NCI-H2107 (cell line): ENCODE measurements at places on chromosomes 6 and 20.

- DNase-seq: no peak
Observed at GRCh38 chr20:48784273-48784641, 43.5 kb downstream of the PREX1 start.

DNA sequence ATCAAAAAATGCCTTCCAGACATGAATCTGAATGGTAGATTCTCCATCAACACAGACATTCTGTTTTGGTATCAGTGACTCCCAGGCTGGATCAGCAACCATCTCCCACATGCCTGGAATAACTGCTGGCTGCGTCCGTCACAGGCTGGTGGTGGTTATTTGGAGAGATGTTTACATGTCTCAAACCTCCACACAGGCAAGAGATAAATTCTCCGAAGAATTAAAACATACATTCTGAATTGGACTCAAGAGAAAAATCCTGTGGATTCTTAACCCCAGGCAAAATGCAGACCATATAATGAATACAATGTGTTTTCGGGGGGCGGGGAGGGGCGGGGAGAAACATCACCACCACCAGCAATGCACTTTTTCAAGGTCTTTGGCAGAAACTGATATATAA, 108.2 kb downstream of the THBS2 start:
- DNase-seq: no peak

DNA sequence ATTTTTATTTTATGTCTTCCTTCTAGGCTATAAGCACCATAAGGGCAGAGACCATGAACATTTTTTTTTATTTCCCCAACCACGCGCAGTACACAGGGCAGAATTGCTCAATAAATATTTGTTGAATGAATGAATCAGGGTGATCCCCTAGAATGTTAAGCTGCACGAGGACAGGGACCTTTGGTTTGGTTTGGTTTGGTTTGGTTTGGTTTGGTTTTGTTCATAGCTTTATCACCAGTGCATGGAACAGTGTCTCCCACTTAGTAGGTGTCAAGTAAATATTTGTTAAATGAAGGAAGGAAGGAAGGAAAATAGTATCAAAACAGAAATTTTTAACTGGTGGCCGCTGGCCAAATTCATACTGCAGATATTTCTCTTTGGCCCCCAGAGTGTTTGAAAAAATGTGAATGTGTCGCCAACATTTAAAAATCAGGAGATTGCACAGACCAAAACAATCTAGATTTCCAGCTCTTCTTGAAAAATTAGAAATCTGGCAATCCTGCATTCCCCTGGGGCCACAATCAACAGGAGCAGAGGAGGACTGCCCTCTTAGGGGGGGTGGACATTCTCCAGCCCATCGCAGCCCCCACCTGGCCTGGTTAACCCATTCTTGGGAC, 205.3 kb downstream of the EYA2 start:
- DNase-seq: no peak

GRCh38 chr6:95244751-95245150, 332.6 kb upstream of the MANEA start:
- DNase-seq: no peak

- DNase-seq: no peak
Observed at GRCh38 chr6:117298941-117299340, 33.6 kb downstream of the VGLL2 start.

GRCh38 chr6:29547573-29547972, 12.0 kb downstream of the UBD start:
- no peak for DNase-seq

GRCh38 chr20:46900826-46901225, 6.2 kb downstream of the EYA2 start:
- DNase-seq: no peak

DNA sequence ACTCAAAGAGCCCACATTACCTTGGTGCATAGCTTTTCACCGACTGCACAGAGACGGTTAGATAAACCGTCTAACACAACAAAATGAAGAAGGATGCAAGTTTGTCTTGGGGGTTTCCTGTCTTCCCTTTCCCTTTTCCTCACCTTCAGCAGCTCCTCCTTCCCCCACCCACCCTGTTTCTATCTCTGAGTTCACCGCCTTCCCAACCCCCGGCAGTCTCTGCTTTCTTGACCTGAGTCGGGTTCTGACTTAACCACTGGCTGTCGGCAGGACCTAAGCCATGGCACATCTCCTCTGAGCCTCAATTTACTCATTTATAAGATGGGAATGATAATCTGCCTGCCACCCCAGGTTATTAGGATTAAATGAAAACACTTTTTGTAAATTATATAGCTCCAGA, 25.8 kb upstream of the CNKSR3 start:
- no peak for DNase-seq

- DNase-seq: no peak
Observed at GRCh38 chr6:24431045-24431451, 28.3 kb downstream of the MRS2 start.

DNA sequence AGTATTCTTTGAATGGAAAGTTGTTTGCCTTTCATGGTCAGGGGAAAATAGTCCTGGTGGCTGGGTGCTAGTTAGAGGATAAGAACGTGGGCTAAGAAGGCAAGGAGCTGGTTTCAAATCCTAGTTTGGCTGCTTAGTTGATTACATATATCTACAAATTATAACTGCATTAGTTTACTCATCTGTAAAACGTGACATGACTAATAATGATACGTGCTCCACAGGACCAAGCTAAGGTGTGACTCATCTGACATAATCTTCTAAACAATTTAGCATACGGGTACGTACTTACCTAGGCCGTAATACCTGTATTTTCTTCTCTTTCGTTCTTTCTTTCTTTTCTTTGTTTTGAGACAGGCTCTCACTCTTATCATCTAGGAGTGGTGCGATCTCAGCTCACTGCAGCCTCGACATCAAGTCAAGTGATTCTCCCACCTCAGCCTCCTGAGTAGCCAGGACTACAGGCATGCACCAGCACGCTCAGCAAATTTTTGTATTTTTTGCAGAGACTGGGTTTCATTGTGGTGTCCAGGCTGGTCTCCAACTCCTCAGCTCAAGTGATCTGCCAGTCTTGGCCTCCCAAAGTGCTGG, 1274.2 kb upstream of the GJE1 start:
- DNase-seq: no peak

DNA sequence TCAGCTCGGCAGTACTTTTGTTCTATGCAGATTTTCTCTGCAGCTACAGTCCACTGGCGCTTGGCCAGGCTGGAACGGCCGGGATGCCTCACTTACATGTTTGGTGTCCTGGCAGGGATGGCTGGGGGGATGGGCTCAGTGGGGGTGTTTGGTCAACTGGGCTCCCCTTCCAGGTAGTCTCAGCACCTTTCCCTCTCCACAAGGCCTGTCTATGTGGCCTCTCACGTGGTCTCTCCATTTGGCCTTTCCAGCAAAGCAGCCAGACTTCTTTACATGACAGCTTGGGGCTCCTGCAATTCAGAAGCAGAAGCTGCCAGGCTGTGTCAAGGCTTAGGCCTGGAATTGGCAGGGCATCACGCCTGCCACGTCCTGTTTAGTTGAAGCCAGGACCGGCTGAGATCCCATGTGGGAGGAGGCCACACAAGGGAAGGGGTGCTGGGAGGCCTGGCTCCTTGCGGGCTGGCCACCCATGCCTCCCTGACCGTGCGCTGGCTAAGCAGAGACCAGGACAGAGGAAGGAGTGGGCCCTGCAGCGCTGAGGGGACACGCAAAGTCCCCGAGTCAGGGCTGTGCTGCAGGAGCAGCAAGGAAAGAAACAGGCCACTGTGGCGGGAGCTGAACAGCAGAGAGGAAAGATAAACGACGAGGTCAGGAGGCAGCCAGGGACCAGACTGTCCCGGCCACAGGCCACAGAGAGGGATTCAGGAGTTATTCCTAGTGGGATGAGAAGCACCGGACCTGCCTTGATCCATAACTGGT, 38.9 kb downstream of the MGME1 start:
- DNase-seq: no peak

DNA sequence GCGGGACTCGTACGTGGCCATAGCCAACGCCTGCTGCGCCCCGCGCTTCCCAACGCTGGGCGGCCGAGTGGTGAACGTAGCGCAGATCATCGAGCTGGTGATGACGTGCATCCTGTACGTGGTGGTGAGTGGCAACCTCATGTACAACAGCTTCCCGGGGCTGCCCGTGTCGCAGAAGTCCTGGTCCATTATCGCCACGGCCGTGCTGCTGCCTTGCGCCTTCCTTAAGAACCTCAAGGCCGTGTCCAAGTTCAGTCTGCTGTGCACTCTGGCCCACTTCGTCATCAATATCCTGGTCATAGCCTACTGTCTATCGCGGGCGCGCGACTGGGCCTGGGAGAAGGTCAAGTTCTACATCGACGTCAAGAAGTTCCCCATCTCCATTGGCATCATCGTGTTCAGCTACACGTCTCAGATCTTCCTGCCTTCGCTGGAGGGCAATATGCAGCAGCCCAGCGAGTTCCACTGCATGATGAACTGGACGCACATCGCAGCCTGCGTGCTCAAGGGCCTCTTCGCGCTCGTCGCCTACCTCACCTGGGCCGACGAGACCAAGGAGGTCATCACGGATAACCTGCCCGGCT, 3.4 kb downstream of the SLC32A1 start:
- DNase-seq: no peak

- DNase-seq: no peak
Observed at GRCh38 chr6:13026557-13026956, 301.8 kb downstream of the TBC1D7 start.

GRCh38 chr6:88843040-88843439, 120.4 kb downstream of the RNGTT start:
- DNase-seq: no peak

GRCh38 chr6:109527989-109528388, 45.0 kb upstream of the ZBTB24 start:
- DNase-seq: no peak

- no peak for DNase-seq
Observed at GRCh38 chr6:84517741-84518530, 246.5 kb downstream of the TBX18 start.

DNA sequence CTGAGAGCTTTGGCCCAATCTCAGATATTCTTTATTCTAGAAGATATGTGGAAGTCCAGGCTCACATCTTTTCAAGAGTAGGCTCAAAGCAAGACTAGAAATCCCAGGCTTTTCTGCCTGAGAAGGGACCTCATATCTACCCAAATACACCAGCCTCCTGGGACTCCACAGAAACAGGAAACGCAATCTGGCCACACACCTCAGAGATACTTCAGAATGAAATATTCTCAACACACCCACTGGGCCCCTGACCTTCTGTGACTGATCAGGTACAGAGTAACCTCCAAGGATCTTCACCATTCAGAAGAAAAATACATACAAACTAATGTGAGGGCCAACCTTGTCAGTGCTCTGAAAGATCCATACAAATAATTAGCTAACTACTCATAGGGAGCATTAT, 183.2 kb downstream of the HIVEP2 start:
- no peak for DNase-seq

DNA sequence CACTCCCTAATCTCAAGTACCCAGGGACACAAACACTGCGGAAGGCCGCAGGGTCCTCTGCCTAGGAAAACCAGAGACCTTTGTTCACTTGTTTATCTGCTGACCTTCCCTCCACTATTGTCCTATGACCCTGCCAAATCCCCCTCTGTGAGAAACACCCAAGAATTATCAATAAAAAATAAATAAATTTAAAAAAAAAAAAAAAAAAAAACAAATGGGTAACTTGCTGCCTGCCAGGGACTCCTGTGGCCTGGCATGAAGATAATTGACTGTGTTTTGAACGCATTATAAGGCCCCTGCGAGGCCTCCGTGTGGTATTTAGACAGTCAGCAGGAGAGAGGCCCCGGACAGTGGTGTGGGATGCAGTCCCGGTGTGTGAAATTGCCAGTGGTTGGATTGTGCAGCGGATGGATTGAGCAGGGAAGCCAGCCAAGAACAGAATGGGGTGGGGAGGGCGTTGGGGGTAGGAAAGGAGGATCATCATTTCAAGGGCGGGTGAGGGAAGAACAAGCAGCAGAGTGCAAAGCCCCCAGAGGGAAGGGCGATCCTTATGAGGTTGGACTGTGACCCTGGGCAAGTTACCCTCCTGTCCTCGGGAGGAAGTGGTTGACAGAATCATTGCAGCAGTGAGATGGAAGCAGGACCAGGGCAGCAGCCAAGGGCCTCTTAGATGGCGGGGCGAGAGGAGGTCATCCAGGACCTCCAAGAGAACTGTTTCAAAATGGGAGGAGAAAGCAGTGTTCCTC, 43.3 kb downstream of the PPARD start:
- no peak for DNase-seq

GRCh38 chr6:39770446-39770845, 21.7 kb upstream of the DAAM2 start:
- DNase-seq: no peak

GRCh38 chr20:19407196-19407595, 194.8 kb downstream of the SLC24A3 start:
- no peak for DNase-seq

DNA sequence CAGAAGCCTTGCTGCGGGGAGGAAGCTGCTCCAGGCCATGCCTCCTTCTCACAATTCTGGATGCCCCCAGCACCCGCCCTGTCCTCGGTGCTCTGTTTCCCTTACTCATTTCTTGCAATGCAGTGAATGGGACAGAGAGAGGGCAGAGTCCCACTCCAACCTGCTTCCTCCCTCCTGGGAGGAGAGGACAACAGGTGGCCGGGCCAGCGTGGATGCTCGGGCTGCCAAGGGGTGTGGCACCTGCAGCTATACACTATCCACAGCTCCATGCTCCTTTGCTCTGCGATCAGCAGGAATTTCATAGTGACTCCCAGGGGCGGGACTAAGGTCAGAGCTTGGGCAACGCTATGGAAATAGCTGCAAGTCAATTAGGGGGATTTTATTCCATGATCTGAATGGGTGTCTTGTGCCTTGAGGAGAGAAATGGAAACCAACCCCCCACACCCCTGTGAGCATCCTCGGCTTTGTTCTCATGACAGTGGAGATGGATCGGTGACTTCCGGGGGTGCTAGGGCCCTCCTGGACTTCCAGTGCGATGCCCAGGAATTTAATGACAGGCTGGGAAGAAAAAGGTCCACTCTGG, 192.5 kb downstream of the MYLK4 start:
- DNase-seq: no peak

- no peak for DNase-seq
Observed at GRCh38 chr6:170224694-170225660, 65.9 kb downstream of the DLL1 start.

DNA sequence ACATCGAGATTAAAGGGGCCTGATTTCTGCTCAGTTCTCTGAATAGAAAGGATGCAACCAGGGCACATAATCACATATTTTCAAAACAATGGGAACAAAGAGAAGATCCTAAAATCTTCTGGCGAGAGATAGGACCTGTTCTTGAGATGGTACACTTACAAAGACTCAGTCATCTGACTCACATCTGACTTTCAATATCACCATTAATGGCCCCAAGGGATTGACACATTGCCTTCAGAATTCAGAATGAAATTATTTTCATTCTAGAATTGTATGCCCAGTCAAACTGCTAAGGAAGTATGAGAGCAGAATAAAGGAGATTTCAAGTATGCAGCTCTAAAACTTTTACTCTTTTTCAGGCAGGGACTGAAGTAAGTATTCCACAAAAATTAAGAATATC, 240.7 kb upstream of the POU3F2 start:
- DNase-seq: no peak

- no peak for DNase-seq
Observed at GRCh38 chr6:16224409-16224808, 14.0 kb upstream of the GMPR start.

- no peak for DNase-seq
Observed at GRCh38 chr6:26240157-26241032, 124.6 kb upstream of the BTN3A2 start.

GRCh38 chr6:151239603-151240035, at the start of gene AKAP12:
Gene AKAP12 (plus strand): TSS chr6:151239967. CDS start chr6:151240563, 596 bp downstream.
- DNase-seq: no peak

- DNase-seq: no peak
Observed at GRCh38 chr6:94323853-94324252, 904.5 kb upstream of the EPHA7 start.
